ENCODE measurements at places on chromosomes 6 and 20.

- DNase-seq = no peak
These were observed 39.5 kb downstream of the PKIB start for GRCh38 chr6:122649701-122650100.

DNA sequence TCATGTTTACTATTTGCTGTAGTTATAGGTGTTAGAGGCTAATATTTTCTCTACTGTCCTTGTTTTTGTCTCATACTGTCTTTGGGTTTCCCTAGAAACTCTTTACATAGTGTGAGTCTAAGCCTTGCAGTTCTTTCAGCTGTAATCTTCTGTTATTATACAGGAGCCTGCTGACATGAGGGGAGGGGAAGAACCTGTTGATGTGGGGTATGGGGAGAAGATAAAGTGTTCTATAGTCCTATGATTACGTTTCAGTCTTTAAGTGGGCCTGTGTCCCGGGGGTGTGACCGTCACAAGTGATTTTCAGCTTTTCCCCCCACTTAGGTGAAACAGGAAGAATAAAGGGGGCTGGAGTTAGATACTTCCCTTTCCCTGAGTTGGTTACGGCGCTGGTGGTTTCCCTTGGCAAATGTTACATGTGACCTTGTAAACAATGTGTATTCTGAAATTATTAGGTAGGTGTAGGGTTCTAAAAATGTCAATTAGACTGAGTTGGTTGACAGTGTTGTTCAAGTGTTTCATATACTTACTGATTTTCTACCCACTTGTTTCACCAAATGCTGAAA, 41.3 kb downstream of the REV3L start:
- no peak for DNase-seq

GRCh38 chr6:87753131-87753685, 51.2 kb upstream of the AKIRIN2 start:
- no peak for DNase-seq

DNA sequence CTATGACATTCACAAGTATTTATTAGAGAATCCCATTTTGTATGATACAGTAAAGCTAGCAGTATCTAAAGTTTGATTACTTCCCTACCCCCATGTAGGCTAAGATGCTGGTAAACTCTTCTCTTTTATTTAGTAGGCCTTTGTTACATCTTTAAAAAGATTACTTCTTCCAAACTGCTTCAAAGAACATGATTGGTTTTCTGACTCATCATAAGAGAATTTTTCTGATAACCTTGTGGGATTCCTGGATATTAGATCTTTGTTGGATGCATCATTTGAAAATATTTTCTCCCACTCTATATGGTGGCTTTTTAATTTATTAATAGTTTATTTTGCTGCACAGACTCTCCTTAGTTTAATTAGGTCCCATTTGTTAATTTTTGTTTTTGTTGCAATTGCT, 898.3 kb upstream of the ADGRB3 start:
- no peak for DNase-seq

- DNase-seq = no peak
These were observed 97.4 kb downstream of the IRF4 start for GRCh38 chr6:489001-489400.

DNA sequence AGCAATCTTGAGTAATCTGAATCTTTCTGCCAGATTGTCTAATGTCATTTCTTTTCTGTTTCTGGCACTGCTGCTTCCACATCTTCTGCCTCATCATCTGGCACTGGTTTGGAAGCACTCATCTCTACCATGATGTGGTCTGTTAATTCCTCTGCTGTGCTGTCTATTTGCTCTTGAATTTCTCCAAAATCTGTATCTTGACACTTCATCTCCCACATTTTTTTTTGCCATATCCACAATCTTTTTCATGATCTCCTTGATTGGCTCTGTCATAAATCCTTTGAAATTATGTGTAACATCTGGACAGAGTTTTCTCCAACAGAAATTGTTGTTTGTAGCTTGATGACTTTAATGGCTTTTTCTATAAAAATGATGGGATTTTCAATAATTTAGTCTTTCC, 417.8 kb upstream of the MANEA start:
- DNase-seq = no peak

DNA sequence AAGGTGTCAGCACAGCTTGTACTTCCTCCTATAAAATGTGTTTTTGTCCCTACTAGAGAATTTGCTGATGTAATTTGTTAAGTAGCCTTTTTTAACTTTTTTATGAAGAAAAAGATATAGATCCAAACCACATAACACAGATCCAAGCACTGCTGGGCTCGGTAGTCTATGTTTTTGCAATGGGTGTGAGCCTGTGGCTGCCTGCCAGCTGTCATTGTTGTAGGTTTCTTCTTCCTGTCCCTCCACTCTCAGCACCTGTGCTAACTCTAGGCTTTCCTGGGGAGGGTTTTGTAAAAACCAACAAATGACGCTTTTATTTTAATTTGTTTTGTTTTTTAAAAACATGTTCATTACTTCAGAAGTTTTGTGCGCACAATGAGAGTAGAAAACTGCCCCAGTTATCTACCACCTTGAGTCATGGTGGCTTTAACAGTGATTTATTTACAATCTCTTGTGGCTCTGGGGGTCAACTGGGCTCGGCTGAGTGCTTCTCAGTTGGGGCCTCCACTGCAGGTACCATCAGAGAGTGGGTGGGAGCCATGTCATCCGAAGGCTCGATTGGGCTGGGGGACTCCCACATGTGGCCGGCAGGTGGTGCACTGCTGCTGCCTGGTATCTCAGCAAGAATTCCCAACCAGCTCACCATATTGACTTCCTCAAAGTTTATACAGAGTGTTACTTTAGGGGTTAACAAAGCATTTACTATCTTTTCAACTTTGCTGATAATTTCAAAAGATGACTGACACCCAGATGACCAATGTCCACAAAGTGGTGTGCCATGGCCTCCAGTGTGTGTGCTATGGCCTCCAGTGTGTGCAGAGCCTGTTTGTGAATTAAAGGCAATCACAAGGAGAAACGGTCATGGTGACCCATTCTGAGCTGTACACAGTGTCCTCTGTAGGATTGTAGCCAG, 3.0 kb upstream of the CCR6 start:
- no peak for DNase-seq

- DNase-seq = no peak
These were observed 301.2 kb downstream of the SMOC2 start for GRCh38 chr6:168741942-168742782.

DNA sequence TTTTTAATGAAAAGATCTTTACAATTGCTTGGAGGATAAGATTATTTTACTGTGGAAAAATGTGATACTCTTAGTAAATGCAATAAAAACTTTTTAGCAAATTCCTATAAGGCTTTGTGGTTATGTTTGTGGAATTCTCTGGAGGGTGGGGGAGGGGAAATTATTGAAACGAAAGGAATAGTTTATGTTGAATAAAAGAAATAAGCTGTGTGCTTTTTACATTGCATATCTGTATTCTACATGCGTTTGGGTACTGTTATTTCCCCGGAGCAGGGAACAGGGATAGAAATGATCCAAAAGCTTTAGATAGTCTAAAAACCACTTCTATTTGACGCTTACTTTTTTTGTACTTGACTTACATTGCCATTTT, 143.8 kb downstream of the SLC16A10 start:
- no peak for DNase-seq

DNA sequence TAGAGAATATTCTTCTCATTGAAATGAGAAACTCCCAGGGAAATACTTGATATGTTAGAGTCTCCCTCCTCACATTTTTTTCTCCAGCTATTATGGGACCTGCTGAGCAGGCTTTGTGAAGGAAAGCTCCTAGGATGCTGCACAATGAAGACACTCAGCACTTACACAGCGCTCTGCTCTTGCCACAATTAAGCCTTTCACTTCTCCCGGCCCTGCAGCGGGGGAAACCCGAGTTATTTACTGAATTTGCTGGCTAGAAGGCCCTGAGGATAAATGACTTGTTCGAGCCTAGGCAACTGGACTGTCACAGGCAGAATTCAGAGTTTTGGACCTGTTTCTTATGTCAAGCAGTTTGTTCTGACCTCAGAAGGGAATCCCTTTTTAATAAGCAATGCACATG, 102.0 kb downstream of the MAP3K7 start:
- no peak for DNase-seq

DNA sequence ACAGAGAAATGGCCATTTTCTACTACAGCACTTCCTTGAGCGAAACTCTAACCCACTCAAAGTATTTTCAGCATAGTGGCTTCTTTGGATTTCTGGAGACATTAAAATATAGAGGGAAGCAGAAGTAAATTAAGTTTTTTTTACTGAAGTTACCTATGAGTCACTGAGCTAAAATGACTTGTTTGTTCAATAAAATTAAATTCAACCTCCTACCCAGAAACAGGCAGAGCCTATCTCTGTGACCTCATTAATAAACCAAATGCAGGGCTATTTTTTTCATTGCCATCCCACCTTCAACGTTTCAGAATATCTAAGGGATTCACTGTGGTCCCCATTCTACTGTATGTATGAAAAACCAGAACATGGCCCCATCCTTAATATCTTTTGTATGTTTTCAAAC, 133.0 kb downstream of the MTFR2 start:
- no peak for DNase-seq

GRCh38 chr6:8389036-8389818, 46.1 kb downstream of the SLC35B3 start:
- no peak for DNase-seq

- DNase-seq = no peak
These were observed 166.9 kb downstream of the SLC16A10 start for GRCh38 chr6:111254004-111254778.

DNA sequence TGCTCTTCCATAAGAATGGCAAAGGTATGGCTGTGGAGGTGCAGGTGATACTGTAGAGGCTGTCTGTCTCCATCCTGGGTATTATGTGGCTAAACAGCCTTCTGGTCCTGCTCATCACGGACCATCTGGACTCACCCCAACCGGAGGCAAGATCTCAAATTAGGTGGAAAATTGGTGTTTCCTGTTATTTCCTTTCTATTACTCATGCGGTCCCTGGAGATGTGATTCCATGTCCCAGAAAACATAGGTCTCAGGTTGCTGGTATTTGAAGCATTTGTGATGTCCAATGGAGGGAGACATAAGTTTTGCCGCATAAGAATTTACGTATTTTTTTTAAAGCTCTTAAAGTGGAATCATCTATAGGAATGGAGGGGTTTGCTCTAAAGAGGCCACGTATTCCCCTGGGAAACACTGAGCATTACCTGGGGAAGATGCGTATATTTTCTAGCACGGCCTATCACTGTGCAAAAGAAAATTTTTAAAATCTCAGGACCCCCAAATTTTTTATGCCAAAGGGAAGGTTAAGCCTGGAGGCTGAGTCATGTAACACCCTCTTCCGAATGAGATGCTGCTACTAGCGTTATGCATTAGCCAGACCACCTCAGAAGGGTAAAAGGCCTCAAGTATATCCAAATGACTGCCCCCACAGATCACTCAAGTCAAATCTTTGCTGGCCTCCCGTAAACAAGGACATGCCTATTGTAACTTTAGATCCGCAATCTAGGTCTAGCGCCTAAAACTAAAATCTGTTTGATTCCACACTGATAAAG, 22.4 kb upstream of the PBOV1 start:
- no peak for DNase-seq

DNA sequence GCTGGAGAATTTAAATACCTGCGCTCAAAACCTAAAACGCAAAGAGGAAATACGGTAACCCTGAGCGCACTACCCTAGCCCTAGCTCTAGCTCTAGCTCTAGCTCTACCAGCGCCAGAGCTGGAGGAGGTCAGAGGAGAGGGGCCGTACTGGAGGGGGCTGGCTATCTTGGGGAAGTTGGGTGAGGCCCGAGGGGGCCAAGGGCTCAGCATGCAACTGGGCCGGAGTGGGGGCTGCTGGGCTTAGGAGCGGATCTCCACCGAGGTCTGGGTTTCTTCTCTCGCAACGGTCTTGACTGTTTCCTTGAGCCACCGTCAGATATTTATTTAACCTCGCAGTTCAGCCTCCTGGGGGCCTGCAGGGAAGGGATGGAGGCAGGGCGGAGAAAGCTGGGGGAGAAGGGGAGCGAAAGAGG, 91.0 kb downstream of the NCR2 start:
- DNase-seq = no peak

- DNase-seq = no peak
These were observed 20.1 kb upstream of the FAM83C start for GRCh38 chr20:35312318-35312717.

DNA sequence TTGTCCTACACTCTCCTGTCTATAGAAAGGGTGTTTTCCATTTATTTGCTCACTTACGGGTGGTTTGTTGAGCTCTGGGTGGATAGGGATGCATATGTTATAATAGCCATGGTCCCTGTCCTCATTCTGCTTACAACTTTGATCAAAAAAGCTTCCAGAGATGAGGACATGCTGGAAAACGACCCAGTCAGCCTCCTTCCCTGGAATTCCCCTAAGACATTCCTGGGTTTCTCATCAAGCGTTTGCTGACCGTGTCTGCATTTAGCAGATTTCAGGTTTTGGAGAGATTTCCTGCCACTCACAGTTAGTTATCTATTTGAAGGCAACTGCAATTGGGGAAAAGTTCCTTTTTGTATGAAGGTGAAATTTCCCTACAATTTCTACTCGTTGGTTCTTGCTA, 152.8 kb upstream of the AFDN start:
- DNase-seq = no peak

DNA sequence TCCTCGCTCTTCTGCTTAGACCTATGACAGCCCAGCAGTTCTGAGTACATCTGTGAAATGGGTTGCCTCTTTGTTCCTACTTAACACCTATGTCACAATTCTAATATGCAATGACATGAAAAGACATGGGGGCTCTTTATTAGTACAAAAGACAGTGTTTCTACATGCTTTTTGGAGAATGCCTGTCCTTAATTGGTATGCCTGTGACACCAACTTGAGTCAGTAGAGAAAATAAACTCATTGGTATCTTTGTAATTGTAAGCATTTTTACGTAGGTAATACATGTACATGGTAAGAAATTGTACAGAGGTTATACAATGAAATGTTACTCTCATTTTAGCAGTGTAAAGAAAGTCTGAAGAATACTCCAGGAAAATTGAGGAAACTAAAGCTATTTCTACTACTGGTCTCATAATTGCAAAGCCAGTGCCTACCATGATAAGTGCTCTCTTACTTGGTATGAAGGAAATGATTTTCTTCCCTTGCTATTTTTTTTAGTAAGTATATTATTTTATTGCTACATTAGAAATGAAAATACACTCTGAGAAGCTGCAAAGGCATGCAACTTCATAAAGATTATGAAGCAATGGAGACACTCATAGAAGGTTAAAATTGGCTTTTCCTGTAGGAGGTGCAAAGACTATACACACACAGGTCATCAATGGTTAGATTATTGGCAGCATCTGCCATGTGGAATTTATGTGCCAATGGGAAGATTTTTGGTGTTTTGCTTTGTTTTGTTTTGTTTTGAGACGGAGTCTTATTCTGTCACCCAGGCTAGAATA, 4.9 kb upstream of the EEF1A1 start:
- no peak for DNase-seq

DNA sequence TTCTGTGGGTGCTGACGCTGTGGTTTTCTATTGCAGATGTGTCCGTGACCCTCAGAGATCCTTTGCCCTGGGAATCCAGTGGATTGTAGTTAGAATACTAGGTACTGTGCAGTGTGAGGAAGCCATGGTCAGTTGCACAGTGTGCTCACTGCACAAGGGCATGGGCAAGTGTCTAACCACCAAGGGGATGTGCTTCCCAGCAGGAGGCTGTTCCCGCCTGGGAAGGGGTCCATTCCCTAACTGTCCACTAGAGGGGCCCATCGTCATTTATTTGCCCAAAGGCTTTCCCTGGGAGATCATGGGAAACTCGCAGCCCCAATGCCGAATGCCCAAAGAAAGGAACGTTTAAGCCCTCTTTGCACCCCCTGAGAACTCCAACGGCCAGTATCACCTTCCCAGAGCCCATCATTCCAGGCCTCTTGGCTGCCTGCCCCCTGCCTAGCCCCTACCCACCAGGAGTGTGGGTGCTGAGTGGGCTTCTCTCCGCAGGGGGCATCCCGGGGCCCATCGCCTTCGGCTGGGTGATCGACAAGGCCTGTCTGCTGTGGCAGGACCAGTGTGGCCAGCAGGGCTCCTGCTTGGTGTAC, 26.2 kb downstream of the SLCO4A1 start:
- peak; percentile 19 for DNase-seq

Measured in stimulated activated CD8-positive, alpha-beta memory T cell treated with anti-CD3 and anti-CD28 coated beads, Interleukin-4, amount 100 ng/mL, for 1 hour (primary cell).